ENCODE measurements at places on chromosomes 1 and 21.
A peak's percentile ranks its signal among the peaks of the same experiment; 100 is the strongest.

- DNase-seq: no peak
These were observed 39.1 kb downstream of the RIMS3 start for GRCh38 chr1:40626383-40626770.

GRCh38 chr1:81071072-81071858, 729.5 kb upstream of the ADGRL2 start:
- DNase-seq: no peak

DNA sequence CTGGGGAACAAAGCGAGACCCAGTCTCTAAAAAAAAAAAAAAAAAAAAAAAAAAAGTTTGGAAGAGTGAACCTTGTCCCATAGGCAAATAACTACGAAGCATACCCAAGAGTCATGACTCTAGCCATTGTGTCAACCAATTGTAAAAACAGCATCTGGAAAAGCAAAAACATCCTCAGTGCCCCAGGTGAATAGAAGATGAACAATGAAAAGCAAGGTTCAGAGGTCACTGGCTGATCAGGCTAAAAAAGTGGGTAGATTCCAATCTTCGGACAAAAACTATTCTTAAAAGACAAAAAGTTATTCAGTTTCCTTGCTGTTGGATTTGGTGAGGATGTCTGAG, 11.1 kb upstream of the IRF2BP2 start:
- no peak for DNase-seq

DNA sequence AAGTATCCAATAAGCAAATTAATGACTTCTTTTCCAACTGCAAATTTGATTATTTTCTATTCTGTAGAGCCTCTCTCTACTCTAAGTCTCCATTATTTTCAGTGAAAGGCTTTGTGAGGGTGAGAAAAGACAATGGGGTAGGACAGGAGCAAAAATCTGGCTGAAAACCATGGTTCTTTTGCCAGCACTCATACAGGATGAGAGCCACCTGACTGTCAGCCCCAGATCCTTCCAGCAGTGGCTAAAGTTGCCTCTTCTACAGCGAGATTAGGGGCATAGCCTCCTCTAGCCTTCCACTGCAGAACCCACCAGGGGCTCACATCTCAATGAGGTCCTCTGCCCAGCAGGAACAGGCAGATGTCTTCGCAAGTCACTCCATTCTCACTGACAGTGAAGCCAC, 23.7 kb downstream of the NMNAT2 start:
- no peak for DNase-seq

DNA sequence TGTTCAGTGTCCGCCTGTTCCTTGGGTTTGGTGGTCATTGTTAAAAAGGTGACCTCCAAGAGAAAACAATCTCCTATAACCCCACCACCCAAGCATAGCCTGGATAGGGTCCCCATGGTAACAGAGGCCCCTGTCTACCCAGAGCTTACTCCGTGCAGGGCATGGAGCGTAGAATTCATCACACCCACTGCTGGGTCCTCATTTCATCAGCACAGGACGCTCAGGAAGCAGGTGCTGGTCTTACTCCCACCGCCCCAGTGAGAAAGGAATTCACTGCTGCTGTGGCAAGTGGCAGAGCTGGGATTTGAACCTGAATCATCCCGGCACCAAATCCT, 37.0 kb downstream of the ARHGEF10L start:
- no peak for DNase-seq

GRCh38 chr21:25733859-25734653, 648 bp downstream of the ATP5PF start:
- no peak for DNase-seq

- DNase-seq: no peak
These were observed 11.0 kb upstream of the WNT9A start for GRCh38 chr1:227958617-227959324.

- DNase-seq: no peak
These were observed 10.3 kb upstream of the C21orf91 start for GRCh38 chr21:17829472-17829871.

GRCh38 chr1:2386636-2387611, 4.4 kb downstream of the MORN1 start:
- no peak for DNase-seq

DNA sequence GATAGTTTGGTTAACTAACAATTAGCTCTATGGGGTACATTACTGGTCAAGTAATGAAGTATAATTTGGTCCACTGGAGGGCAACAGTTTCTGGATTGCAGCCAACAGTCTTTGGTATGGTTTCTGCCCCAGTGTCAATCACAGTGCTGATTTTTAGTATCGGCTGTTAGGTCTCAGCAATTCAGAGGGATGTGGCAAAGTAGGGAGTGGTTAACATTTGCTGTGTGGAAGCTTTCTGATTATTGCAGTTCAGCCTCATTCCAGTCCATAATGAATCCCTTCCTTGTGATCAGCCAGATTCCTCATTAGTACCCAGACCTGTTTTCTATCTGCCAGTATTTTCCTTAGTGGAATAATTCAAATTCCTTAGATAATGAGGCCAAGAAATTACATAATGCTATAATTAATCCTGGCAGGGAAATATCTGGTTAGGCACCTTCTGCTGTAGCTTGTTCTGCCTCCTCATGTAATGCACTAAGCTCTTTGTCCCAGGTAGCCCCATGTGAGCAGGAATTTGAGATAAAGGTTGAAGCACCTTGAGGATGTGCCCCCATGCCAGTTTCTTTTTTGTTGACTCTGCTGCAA, 14.0 kb downstream of the F3 start:
- DNase-seq: no peak

DNA sequence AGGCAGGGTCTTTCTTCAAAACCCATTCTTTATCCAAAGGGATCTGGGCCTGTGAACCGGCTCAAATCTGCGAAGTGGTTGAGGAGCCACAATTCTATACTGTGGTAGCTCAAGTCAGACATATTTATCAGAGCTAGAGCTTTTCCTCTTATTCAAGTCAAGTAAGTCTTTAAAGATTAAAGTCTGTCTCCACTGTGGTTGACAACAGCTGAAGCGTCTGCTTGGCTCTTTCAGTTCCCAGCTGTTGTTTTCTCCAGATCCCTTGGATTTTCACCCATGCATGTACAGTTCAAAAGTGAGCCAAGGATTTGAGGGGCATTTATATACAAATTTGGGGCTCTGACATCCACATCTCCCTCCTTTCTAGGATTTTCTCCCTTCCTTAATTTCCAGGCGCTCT, 66.9 kb downstream of the C1orf185 start:
- DNase-seq: no peak

DNA sequence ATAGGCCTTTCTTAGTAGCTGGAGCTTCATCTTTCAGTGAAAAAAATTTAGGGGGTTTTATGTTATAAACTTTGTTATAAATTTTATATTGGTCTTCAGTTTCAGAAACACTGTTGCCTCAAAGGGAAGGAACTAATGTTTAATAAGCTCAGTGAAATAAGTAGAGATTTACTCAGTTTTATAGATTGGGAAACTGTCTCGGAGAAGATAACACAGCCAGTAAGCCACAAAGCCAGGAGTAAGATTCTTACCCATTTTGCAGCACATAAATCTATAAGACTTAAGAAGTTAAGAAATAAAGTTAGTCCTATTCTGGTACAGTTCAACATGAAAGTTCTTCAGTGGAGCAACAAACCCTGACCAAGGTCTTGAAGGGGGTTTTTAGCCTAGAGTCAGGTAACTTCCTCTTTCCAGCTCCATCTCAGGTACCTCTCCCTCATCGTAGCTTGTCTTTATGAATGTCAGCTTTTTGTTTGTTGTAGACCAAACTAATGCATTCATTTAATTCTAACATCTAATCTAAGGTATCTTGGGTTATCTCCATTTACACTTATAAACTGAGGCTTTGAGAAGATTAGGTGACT, 3.3 kb downstream of the KPNA6 start:
- DNase-seq: no peak

GRCh38 chr1:29576510-29576909, 340.2 kb downstream of the PTPRU start:
- no peak for DNase-seq

- DNase-seq: no peak
These were observed 33.7 kb upstream of the AK4 start for GRCh38 chr1:65114322-65114721.

DNA sequence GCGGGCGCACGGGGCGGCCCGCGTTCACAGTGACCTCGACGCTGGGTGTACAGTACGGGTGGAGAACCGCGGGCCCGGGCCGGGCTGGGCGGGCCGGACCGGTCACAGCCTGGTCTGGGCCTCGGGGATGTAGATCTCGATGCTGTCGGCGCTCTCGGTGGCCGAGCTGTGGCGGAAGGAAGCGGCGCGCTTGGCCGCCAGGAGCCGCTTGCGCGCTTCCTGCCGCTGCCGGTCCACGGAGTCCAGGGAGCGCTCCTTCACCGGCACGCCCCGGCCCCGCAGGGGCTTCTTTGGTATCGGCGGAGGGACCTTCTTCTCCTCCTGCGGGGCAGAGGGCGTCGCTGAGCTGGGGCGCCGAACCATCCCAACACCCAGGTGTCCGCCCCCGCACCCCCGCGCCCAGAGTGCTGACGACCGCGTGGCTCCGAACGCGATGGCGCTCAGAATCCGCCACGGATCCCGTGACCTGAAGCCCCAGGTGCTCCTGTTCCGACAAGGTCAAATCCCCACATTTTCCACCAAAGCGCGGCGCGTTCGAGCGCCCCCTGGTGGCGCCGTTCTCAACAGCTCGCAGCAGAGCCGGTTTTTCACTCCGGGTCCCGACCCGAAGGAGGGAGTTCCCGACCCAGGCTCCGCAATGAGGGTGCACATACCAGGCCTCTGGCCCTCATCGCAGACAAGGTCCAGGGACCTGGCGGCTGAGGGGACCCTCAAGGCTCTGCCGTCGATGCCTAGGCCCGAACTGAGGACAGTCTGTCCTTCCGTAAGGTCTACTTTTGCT, 6.6 kb upstream of the SMIM12 start:
- peak; percentile 91 for DNase-seq

- no peak for DNase-seq
These were observed 84.4 kb downstream of the NIBAN1 start for GRCh38 chr1:184889902-184890301.

DNA sequence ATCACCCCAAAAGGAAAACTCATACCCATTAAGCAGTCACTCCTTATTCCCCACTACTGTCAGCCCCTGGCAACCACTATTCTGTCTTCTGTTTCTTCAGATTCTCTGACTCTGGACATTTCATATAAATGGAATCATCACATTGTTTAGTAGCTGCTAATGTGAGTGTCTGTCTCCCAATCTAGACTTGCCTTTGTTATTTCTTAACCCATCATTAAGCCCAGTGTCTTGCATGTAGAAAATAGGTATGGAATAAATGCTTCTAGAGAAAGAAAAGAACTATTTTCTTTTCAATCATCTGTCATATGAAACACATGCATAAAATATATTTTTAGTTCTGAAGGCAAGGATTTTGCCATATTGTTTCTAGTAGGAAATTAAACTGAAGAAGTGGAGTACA, 610.0 kb downstream of the PLPP3 start:
- no peak for DNase-seq

GRCh38 chr1:232586679-232587078, 43.3 kb downstream of the SIPA1L2 start:
- DNase-seq: no peak

DNA sequence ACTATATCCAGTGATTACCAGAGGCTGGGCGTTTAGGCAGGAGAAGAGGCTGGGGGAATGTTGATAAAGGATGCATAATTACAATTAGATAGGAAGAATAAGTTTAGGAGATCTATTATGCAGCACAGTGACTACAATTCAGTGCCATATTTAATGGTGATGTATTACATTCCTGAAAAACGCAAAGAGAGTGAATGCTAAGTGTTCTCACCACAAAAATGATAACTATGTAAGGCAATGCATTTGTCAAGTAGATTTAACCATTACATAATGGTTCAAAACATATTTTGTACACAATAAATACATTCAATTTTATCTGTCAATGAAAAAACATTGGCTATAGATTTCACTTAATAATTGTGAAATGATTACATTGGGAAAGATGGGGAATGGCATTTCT, 548.9 kb downstream of the NUF2 start:
- DNase-seq: no peak

GRCh38 chr1:7117399-7118281, 332.4 kb downstream of the CAMTA1 start:
- no peak for DNase-seq

GRCh38 chr1:211237579-211237978, 21.6 kb upstream of the RCOR3 start:
- no peak for DNase-seq

- peak; percentile 42 for DNase-seq
These were observed 3.1 kb downstream of the TACSTD2 start for GRCh38 chr1:58573705-58574591.

GRCh38 chr1:33042831-33043230, 6.1 kb upstream of the AK2 start:
- no peak for DNase-seq

- no peak for DNase-seq
These were observed 17.0 kb downstream of the MARK1 start for GRCh38 chr1:220544901-220545303.

GRCh38 chr1:78303620-78304019, 187.2 kb upstream of the PTGFR start:
- no peak for DNase-seq

DNA sequence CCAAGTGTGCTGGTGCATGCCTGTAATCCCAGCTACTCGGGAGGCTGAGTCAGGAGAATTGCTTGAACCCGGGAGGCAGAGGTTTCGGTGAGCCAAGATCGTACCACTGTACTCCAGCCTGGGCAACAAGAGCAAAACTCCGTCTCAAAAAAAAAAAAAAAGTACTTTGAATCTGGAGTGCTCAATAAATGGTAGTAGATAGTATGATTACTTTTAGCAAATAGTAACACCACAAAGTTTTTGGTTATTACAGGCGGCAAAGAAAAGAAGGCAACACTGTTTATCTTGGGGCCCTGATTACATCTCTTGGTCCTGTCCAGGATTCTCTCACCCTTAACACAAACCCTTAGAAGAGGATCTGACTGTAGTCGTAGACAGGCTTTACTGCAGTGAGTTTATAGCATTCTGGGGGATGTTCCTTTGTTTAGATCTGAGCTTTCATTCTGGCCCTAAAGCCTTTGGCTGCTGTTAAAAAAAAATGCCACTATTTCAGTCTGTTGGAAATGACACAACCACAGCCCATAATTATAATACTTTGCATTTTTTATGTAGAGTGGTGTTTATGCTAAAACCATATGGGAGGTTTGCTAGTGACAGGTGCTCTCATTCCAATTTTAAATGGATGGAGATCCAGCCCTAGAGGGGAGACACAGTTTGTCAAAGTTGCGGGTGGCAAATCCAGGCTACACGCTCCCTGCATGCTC, 79.7 kb upstream of the SLC2A1 start:
- DNase-seq: no peak

- no peak for DNase-seq
These were observed 4.1 kb downstream of the EFHD2 start for GRCh38 chr1:15413563-15414444.

Data from GM12891 (cell line).